ENCODE measurements at places on chromosomes 5 and 9. TPM values are rescaled to one million over a fixed set of nuclear protein-coding genes. Genes with fewer than 3 reads are reported as not detected.

DNA sequence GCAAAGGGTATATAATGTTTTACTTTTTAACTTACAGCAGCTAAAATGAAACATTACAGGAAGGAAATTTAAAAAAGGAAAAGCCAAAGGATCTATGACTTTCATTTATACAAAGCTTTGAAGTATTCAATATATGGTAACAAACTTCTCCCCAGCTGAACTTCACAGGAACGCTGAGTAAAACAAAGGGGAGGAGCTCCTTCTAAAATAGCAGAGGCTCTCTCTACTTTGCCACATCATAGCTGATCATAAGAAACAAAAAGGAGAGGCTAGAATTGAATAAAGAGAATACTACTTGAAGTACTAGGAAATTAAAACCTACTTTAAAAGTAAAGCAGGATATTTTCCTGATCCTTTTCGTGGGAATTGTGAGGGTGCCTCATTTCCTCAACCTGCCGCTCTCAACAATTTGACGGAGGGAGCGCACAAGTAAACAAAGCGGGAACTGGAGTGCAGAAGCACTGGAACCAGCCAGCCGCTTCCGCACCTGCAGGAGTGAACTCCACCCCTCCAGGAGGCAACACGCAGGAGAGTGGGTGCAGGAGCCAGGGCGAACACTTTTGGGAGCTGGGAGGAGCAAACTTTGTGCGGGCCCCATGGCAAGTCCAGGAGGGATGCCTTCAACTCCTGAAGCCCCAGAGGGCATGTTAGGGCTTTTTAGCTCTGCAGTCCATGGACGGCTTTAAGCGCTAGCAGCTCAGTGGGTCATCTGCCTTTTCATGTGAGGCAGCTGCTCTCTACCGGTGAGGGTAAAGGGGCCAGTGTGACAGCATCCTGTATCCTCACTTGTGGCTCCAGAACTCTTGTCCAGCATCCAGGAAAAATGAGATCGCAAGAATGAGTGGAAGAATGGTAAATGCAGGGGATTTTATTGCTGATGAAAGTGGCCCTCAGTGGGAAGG is 757.4 kb downstream of the PTPRD start:
- no peak for DNase-seq
- no peaks in the 10 kb centered on the region for H3K27me3 ChIP-seq
- H3K27ac ChIP-seq, result no peak overlapping the region
- no peak overlapping the region for H3K4me3 ChIP-seq
- H3K4me1 ChIP-seq, result no peaks in the 10 kb centered on the region

DNA sequence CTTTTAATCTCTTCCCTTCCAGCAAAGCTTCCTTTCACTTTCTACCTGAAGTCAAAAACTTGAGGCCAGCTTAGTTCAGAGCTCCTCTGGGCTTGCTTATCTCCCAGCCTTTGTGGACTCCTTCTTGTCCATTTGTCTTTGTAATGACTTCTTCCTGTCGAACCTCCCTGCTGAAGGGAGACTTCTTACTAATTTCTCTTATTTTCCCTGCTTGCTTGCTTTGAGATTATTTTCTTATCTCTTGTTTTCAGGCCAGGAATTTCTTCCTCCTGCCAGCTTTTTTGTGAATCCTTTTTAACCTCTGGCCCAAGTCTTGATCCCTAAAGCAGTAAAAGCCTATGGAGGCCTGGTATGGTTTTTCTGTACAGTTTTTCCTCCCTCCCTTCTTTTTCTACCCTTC is 46.8 kb upstream of the DHFR start:
- H3K27me3 ChIP-seq, result no peaks in the 10 kb centered on the region
- H3K4me3 ChIP-seq, result no peak overlapping the region
- no peak overlapping the region for H3K27ac ChIP-seq
- peaks cover 4% of the 10 kb centered on the region for H3K36me3 ChIP-seq

DNA sequence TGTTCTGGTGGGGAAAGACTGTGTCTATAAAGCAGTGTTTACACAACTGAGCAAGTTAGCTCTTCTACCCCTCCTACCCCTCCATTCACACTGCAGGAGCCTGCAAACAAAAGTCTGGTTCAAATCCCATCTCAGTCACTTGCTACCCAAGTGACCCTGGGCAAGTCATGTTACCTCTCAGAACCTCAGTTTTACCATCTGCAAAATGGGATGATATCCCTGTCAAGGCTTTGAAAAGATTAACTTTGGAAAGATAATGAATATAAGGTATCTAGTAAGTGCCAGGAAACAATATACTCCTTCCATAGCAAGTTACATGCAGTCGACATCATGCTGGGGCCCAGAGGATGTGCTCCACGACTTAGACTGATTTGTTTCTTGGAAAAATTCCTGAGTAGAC is 161.5 kb downstream of the SEC61B start:
- H3K36me3 ChIP-seq, result no peaks in the 10 kb centered on the region
- no peak for DNase-seq
- H3K27ac ChIP-seq, result no peak overlapping the region
- H3K27me3 ChIP-seq, result no peaks in the 10 kb centered on the region
- H3K4me1 ChIP-seq, result no peaks in the 10 kb centered on the region

DNA sequence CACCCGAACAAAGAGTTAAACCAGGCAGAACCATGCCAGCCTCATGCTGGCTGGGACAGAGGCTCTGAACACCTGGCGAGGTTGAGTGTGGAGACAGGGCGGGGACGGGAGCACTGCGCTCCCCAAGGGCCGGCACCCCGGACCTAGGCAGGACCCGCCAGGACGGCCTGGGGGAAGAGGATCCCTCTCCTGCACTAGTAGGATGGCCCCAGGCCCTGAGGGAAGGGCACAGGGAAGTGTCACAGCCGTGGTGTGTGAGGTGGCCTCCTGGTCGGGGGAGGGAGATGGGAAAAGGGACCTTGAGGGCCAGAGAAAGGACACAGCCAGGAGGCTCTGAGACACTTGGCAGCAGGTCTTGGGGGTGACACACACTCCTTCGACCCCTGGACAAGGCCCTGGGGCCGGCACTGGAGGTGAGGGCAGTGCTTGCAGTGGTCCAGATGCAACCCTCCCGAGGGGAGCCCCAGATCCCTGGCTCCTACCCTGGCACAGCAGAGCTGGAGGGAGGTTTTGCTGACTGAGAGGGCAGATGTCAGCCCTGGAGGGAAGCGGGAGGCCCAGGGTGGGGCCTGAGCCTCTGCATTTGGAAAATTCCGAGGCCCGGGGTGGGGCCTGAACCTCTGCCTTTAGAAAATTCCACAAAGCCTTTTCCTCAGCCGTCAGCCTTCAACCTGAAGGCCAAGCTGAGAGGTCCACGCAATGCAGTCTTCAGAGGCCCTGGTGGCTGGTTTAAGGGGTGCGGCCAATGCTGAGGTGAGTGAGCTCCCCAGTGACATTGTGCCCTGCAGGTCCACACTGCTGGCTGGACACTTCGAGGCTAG is 24.8 kb upstream of the TERT start:
- no peak overlapping the region for H3K4me3 ChIP-seq
- H3K27ac ChIP-seq, result no peak overlapping the region
- peak; percentile 42 for DNase-seq
- H3K4me1 ChIP-seq, result no peaks in the 10 kb centered on the region
- H3K27me3 ChIP-seq, result no peaks in the 10 kb centered on the region

DNA sequence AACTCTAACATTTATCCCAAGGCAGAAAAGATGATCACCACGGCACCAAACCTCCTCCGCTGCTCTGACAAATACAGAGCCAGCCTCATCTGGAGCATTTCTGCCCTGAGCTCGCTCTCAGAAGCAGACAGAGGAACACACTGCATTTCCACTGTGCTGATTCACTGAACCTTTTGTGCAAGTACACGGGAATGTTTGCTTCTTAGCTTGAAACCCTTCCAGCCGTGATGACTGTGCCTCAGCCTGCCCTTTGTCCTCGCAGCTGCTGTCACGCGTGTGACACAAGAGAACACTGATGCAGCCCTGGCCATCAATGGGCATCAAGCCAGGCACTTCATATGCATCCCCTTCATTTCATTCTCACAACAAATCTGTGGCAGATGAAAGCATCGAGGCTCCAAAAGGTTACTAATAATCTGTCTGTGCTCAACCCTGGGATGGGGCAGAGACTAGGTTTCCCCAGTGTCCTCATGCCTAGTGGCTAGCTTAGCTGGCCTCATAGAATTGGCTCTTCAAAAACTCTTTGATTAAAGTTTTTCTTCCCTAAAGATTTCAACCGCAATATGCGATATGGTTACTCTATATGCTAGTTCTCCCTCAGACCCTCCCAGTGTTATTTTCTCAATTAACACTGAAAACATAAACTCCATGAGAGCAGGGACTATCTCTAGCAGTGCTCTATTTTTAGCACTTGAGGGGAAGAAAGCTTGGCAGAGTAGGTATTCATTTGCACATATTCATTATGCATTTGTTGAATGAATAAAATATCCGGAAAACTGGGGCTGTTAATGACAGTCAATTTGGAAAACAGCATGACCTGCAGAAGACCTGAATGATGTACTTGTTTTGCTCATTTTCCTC is 7.3 kb downstream of the CDC14B start:
- H3K4me3 ChIP-seq, result no peak overlapping the region
- H3K27me3 ChIP-seq, result no peaks in the 10 kb centered on the region
- H3K27ac ChIP-seq, result peak overlapping the region; percentile 14
- no peaks in the 10 kb centered on the region for H3K4me1 ChIP-seq
- DNase-seq, result peak; percentile 58

DNA sequence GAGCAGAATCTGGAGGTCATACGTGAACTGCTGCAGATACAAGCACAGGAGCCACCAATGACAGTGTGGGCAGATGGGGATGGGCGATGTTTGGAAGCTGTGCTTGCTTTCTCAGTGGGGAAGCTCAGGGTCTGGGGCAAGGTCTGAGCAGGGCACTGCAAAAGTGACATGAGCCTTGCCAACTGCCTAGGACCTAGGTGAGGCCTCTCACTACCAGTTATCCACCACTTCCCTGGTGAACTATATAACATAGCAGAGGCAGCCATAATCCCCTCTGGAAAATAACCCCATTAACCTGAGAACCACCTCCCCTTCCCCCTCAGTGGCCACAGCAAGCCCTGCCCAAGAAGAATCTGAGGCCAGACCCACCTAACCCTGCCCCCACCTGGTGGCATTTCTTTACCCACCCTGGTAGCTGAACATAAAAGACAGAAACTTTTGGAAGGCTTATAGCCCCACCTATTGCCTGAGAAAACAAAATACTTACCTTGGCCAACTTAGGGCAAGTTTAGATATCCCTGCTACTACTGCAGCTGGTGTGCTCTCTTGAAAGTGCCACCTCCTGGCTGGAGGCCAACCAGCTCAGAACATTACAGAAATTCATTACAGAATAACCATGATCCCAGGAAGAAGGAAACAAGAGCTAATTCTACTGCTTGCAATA is 18.8 kb upstream of the SPEF2 start:
- H3K27me3 ChIP-seq, result no peaks in the 10 kb centered on the region
- H3K27ac ChIP-seq, result no peak overlapping the region
- DNase-seq, result no peak
- no peaks in the 10 kb centered on the region for H3K4me1 ChIP-seq
- no peak overlapping the region for H3K4me3 ChIP-seq

DNA sequence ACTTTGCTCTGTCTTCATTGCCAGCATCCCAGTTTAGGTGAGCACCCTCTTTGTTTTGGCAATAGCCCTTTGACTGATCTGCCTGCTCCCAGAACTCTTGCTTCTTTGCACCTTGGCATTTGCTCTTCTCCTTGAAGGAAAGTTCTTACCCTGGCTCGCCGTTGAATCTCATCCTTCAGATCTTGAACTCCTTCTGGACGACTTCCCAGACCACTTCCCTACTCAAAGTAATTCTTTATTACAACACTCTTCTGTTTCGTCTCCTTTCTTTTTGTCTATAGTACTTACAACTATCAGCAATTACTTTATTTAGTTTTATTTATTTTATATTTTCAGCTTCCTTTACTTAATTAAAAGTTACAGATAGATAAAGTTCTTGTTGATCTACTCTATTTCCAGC is 1510.1 kb downstream of the MAT2B start:
- DNase-seq, result no peak
- no peaks in the 10 kb centered on the region for H3K36me3 ChIP-seq
- no peaks in the 10 kb centered on the region for H3K27me3 ChIP-seq
- no peaks in the 10 kb centered on the region for H3K4me1 ChIP-seq
- no peak overlapping the region for H3K27ac ChIP-seq
- H3K4me3 ChIP-seq, result no peak overlapping the region

DNA sequence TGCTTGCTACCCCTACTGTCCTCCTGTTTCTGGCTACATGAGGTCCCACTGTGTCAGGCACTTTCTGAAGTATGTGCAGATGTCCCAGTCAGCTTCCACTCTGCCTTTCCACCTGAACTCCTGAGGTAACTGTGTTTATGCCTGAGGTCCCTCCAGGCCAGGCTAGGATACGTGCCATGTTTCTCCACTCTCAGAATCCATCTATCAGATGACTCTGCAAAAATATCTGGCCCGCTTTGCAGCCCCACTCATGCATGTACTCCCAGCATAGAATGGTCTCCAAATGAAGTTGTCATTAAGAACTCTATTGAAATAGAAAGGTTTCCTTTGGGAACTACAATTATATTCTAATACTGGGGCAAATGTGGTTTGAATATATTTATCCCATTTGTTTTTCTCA is 231.9 kb upstream of the RASEF start:
- H3K27ac ChIP-seq, result no peak overlapping the region
- no peak for DNase-seq
- H3K4me3 ChIP-seq, result no peak overlapping the region
- H3K4me1 ChIP-seq, result no peaks in the 10 kb centered on the region

DNA sequence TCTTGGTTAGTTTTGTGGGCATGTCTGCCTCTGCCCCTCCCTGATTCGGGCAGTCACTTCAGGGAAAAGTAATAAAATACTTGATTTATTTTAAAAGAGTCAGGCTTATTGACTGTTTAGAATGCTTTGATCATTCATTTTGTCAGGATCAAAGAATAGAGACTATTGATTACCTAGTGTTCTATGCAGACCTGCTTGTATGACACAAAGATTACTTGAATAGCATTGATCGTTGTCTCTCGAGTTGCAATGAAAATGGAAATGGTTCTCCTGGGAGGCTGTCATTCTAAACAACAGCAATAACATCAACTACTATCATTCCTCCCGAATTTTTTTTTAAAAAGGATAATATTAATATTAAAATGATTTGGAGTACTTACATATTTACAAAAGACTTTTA is 133.2 kb upstream of the DMAC1 start:
- no peaks in the 10 kb centered on the region for H3K36me3 ChIP-seq
- no peaks in the 10 kb centered on the region for H3K27me3 ChIP-seq

DNA sequence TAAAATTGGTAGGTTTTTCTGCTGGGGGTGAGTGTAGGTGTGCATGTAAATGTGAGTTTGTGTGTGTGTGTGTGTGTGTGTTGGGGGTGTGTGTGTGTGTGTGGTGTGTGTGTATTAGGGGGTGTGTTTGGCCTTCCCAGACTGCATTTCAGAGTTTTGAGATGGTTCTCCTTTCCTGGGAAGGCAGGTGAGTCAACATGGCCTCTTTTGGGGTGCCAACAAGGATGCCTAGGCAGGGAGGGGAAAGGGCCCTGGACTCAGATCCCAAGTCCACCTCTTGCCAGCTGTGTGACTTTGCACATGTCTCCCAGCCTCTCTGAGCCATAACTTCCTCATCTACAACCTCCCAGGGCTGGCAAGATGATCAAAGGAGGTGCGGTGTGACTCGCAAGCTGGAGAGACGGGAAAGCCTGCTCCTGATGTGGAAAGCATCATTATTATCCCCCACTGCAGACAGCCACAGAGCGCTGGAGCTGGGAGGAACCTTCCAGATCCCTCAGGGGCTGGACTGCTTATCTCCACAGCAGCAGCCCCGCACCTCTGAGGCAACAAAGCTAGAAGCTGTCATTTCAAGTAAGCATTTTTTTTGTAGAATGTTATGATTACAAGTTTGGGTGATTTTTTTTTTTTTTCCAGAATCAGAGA is 63.5 kb upstream of the TBC1D2 start:
- no peaks in the 10 kb centered on the region for H3K27me3 ChIP-seq
- H3K27ac ChIP-seq, result no peak overlapping the region
- H3K4me3 ChIP-seq, result no peak overlapping the region
- no peak for DNase-seq
- H3K4me1 ChIP-seq, result no peaks in the 10 kb centered on the region

The KIF24 gene
- 0.32 TPM for total RNA-seq

The CDO1 gene
- 11.6 TPM for total RNA-seq

The PCDHB12 gene
- total RNA-seq, result 6.7 TPM

The SH3GL2 gene
- not detected for total RNA-seq

The NPR3 gene
- total RNA-seq, result 29.7 TPM

Data from aorta (tissue), 5 donors.